ENCODE measurements at places on chromosomes 13 and 19. TPM values are rescaled to one million over a fixed set of nuclear protein-coding genes. Genes with fewer than 3 reads are reported as not detected.
A peak's percentile ranks its signal among the peaks of the same experiment; 100 is the strongest.

Gene LMTK3
- total RNA-seq = 0.17 TPM

Gene ZNF274
- total RNA-seq = 22.2 TPM

Gene KLF1
- not detected for total RNA-seq

Gene PTPRH
- total RNA-seq = 2.7 TPM

Gene ZNF568
- 13.3 TPM for total RNA-seq

Gene SLC6A16
- total RNA-seq = 4.1 TPM

Gene TGFBR3L
- 8.3 TPM for total RNA-seq

Gene ADGRE1
- not detected for total RNA-seq

DNA sequence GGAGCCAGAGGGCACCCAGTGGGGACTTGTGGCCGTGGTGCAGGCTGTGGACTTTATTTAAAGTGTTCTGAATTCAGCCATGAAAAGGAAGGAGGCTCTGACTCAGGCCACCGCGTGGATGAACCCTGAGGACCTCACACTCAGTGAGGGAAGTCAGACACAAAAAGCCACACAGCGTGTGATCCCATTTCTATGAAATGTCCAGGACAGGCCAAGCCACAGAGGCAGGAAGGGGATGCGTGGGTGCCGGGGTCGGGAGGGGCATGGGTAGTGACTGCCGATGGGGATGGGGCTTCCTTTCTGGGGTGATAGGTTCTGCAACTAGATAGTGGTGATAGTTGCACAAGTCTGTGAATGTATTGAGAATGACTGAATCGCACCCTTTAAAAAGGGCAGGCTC, 8.7 kb upstream of the ZBTB7A start:
- H3K27ac ChIP-seq = no peak overlapping the region
- no peaks in the 10 kb centered on the region for H3K27me3 ChIP-seq
- no peaks in the 10 kb centered on the region for H3K36me3 ChIP-seq
- DNase-seq = no peak
- H3K4me3 ChIP-seq = no peak overlapping the region

DNA sequence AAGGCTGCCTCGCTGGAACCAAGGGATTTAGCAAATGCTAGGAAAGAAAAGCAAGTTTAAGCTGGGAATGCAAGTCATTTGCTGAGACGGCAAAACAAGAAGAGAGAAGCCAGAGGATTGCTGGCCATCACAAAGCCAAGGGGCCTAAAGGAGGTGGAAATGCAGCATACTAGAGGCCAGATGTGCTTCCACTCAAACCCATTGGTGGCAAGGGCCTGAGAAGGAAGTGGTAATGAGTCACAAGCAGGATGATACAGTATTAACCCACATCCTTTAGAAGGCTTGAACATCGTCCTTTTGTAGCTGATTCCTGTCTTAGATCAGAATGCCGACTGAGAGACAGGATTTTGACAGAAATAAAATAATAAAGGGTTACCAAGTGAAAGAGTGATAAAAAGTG, 68.2 kb downstream of the ITGBL1 start:
- no peak for DNase-seq
- H3K36me3 ChIP-seq = no peaks in the 10 kb centered on the region
- H3K27me3 ChIP-seq = no peaks in the 10 kb centered on the region
- H3K27ac ChIP-seq = no peak overlapping the region
- no peak overlapping the region for H3K4me3 ChIP-seq

DNA sequence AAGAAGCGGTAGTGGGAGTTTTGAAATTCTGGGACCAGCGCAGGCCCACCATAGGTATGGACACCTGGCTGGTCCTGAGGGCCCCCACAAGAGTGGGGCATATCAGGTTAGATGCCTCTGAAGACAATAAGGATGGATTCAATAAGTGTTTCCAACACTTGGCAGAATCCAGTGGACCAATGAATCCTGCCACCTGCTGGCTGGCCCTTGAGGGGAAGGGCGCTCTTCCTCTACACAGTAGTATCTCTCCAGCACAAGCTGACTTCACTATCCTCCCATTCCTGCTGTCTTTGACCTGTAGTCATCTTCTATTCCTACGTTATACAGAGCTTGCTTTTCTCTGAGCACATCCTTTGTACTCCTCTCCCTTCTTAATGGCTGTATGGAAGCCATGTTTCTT, 199.7 kb upstream of the TSHZ3 start:
- no peak overlapping the region for H3K27ac ChIP-seq
- H3K36me3 ChIP-seq = no peaks in the 10 kb centered on the region
- no peak overlapping the region for H3K4me3 ChIP-seq
- no peak for DNase-seq
- no peaks in the 10 kb centered on the region for H3K4me1 ChIP-seq

- H3K4me3 ChIP-seq = no peak overlapping the region
- DNase-seq = no peak
- no peaks in the 10 kb centered on the region for H3K27me3 ChIP-seq
- H3K36me3 ChIP-seq = no peaks in the 10 kb centered on the region
Observed at GRCh38 chr13:54647275-54647674, 1618.7 kb downstream of the OLFM4 start.

GRCh38 chr13:49409008-49409407, 34.9 kb downstream of the CAB39L start:
- no peak overlapping the region for H3K4me3 ChIP-seq
- DNase-seq = no peak
- H3K27me3 ChIP-seq = no peaks in the 10 kb centered on the region

DNA sequence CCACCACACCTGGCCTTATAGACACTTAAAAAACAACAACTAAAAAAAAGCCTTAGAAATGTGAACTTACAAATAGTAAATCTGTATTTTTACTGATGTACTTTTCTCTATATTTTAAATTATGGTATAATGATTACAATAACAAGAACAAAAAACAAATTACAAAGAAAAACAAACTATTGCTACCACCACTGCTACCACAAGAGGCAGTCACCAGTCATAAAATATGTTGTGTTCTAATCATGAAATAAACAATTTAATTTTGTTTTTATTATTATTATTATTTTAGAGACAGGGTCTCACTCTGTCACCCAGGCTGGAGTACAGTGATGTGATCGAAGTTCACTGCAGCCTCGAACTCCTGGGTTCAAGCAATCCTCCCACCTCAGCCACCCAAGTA, 72.2 kb downstream of the DIAPH3 start:
- H3K4me1 ChIP-seq = no peaks in the 10 kb centered on the region
- no peaks in the 10 kb centered on the region for H3K36me3 ChIP-seq
- H3K27ac ChIP-seq = no peak overlapping the region
- no peaks in the 10 kb centered on the region for H3K27me3 ChIP-seq
- no peak for DNase-seq
- H3K4me3 ChIP-seq = no peak overlapping the region

DNA sequence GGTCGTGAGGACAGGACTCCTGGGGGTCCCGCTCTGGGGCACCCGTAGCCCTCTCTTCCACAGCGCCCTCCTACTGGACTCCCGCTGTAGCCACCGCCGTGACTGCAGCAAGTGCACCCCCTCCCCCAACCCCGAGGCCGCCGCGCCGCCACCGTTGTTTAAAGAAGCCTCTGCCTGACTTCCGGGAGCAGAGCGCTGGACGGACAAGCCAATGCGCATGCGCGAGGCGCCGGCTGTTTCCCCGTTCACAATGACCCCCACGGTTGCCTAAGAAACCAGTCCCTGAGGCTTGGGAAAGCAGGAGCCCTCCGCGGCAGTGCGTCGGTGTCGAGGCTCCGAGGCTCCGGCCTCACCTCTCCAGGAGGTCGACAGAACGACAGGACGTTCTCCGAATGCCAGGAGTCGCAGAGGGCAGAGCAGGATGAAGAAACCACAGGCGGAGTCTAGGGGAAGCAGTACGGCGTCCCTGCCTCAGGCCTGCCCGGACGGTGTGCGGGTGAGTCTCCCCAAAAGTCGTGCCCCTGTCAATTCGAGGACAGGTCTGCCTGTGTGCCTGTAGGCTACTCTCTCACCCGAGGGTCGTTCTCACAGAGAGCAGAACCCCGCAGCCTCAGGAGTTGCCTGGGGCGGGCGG, 70.5 kb upstream of the ZNF420 start:
- peaks cover 22% of the 10 kb centered on the region for H3K36me3 ChIP-seq
- H3K4me1 ChIP-seq = no peaks in the 10 kb centered on the region
- peak overlapping the region; percentile 51 for H3K4me3 ChIP-seq
- no peaks in the 10 kb centered on the region for H3K27me3 ChIP-seq
- H3K27ac ChIP-seq = peak overlapping the region; percentile 52

GRCh38 chr13:22091222-22091970, 420.5 kb downstream of the FGF9 start:
- no peaks in the 10 kb centered on the region for H3K27me3 ChIP-seq
- H3K4me3 ChIP-seq = no peak overlapping the region
- H3K27ac ChIP-seq = peak overlapping the region; percentile 40

DNA sequence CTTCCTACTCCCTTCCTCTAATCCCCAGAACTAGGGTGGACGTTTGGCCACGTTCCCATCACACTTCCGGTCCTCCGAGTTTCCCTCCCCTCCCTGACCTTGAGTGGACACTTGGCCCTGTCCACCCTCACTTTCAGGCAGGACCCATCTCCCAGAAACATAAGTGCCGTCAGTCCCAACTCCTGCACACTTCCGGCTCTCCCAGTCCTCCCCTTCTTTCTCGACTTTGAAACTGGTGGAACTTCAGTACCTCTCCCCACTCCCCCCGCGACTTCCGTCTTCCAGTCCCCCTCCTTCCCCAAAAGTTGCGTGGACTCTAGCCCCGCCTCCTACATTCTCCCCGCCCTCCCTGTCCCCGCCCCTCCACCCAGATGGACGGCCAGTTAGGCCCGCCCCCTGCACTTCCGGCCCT, 278 bp upstream of the ZNF274 start:
- H3K4me3 ChIP-seq = peak overlapping the region; percentile 81
- H3K4me1 ChIP-seq = no peaks in the 10 kb centered on the region
- H3K36me3 ChIP-seq = peaks cover 62% of the 10 kb centered on the region
- DNase-seq = peak; percentile 96

GRCh38 chr13:36543671-36544070, 111.4 kb downstream of the CCNA1 start:
- no peaks in the 10 kb centered on the region for H3K36me3 ChIP-seq
- H3K27ac ChIP-seq = no peak overlapping the region
- DNase-seq = no peak
- no peaks in the 10 kb centered on the region for H3K4me1 ChIP-seq
- no peak overlapping the region for H3K4me3 ChIP-seq

- H3K36me3 ChIP-seq = peaks cover 80% of the 10 kb centered on the region
- DNase-seq = no peak
- peaks cover 23% of the 10 kb centered on the region for H3K4me1 ChIP-seq
- H3K27me3 ChIP-seq = no peaks in the 10 kb centered on the region
Observed at GRCh38 chr19:55096061-55096701, 20.5 kb downstream of the EPS8L1 start.

DNA sequence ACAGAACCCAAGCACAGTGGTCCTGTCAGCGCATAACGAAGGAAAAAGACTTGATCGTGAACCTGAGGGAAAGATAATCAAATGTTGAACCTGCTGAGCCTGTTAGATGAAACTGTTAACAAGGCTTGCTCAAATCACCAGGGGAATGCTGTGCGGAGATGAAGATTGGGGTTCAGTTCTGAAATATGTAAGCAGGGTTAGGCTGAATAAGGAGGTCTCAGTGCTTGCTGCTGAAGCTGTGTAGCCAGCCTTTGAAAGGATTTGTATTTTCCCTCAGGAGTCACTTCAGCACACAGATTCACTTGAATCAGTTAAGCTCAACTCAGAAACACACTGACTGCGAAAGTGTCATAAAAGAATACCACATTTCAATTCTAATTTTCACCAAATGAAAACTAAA, 793.5 kb downstream of the OLFM4 start:
- DNase-seq = no peak
- no peak overlapping the region for H3K4me3 ChIP-seq
- H3K27me3 ChIP-seq = no peaks in the 10 kb centered on the region
- H3K36me3 ChIP-seq = no peaks in the 10 kb centered on the region
- H3K4me1 ChIP-seq = no peaks in the 10 kb centered on the region

DNA sequence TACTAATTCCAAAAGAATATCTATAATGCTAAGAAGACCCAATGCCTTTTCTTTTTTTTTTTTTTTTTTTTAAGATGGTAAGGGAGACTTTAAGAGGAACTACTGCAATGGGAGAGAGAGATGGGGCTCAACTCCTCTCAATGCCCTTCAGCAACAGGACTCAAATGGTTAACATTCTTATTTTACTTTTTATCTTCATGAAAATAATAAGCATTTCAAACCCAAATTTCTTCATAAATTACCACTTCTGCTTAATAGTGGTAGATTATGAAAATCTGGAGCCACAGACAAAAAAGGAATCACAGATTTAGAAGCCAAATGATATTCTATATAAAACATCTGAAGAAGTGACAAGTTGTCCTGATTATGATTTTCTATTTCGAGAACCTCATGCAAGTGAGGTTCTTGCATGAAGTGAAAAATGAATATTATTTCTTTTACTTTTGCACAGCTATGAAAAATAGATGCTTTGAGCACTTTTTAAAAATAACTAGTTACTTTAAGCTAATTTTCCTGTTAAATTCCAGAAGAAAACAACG, 74.2 kb downstream of the SERP2 start:
- H3K36me3 ChIP-seq = no peaks in the 10 kb centered on the region
- DNase-seq = no peak
- peaks cover 21% of the 10 kb centered on the region for H3K4me1 ChIP-seq
- no peak overlapping the region for H3K4me3 ChIP-seq
- H3K27ac ChIP-seq = no peak overlapping the region
- H3K27me3 ChIP-seq = no peaks in the 10 kb centered on the region

DNA sequence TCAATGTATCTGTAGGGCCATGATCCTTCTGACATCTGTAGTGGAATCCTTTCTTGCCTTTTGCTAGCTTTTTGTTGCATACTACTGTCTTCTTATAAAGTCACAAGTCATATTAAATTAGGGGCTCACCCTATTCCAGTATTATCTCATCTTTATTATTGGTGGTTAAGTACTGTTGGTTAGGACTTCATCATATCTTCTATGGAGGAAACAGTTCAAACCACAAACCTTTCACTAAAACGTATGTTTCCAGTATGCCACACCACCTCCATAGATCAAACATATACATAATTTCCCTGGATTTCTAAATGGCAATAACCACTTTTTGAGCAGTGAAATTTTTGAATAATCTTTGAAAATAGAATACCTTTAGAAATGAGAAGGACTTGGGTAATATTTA, 62.8 kb upstream of the PCDH9 start:
- H3K36me3 ChIP-seq = no peaks in the 10 kb centered on the region
- H3K4me3 ChIP-seq = no peak overlapping the region
- no peak for DNase-seq
- H3K4me1 ChIP-seq = no peaks in the 10 kb centered on the region
- H3K27ac ChIP-seq = no peak overlapping the region

DNA sequence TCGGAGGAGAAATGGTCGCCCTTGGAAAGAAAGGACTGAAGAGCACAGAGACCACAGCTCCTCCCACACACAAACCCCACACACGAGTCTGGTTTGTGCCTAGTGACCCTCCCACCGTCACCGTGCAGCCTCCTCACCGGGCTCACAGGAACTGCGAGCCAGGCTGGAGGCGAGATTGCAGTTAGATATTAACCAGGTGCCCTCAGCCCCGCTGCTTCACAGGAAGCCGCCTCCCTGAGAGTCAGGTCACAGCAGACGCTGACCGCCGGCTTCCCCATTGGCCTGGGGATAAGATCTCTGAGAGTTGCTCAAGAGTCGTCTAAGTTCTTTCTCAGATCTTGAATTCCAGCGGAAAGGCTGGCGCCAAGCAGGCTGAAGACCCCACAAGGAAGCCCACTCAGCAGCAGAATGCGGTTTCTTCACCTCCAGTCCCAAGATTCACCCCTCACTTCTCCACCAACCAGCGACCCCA, 870 bp downstream of the ZNF44 start:
- H3K4me1 ChIP-seq = peaks cover 57% of the 10 kb centered on the region
- no peaks in the 10 kb centered on the region for H3K36me3 ChIP-seq
- H3K27me3 ChIP-seq = no peaks in the 10 kb centered on the region
- DNase-seq = no peak
- H3K27ac ChIP-seq = peak overlapping the region; percentile 90

Measured in esophagus muscularis mucosa (tissue), 4 donors.